ENCODE measurements at places on chromosomes 1 and 21.
A peak's percentile ranks its signal among the peaks of the same experiment; 100 is the strongest.

DNA sequence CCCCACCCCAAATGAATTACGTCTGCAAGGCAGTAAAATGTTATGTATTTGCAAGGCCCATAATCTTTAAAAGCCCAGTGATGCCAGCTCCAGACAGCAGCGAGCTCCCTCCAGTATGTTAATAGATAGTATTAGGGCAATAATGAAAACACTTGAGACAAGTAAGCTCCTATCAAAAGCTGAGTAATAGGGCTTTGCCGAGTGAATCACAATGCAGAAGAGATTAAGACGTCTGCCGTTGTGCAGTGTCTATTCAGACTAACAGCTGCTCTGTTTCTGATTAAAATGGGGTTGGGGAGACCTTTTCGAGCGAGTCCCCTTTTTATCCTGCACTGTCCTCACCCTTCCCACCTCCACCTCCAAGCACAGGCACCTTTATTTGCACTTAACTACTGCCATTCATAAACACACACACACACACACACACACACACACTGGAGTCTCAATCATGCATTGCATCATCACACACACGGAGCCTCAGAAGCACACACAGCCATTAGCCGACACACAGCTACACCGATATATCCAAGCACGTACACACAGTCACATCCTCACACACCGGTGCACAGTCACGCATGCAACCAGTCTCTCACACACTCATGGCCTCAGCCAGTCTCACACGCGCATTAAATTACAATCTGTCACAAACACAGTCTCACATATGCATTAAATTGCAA, 46.0 kb upstream of the FOXO6 start:
- DNase-seq = no peak

DNA sequence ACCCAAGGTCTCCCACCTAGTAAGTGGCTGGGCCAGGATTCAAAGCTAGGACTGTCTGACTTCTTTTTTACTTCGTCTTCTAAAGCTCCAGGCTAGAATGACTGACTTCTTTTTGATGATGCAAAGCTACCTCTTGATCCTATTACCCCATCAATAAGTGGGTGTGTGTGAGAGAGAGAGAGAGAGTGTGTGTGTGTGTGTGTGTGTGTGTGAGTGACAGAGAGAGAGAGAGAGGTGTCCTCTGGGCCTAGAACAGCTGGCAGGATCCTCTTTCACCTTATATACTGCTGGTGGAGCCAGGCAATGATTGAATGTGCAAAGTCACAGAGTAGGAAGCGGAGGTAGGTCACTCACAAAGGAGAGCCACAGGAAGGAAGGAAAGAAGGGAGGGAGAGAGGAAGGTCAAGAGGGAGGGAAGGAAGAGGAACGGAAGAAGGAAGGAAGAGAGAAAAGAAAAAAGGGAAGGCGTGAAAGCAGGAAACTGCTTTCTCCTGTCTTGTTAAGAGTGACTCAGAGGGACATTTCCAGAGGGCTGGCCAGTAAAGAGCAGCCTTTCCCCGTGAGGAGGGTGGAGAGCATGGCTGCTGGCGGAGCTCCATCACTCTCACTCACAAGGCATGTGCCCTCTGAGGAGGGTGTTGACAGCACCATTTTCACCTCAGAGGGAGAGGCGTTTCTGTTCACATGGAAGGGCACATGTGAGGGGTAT, 68.9 kb downstream of the CDC7 start:
- DNase-seq = no peak

- peak; percentile 55 for DNase-seq
These were observed 20.0 kb downstream of the MEF2D start for GRCh38 chr1:156480411-156481192.

DNA sequence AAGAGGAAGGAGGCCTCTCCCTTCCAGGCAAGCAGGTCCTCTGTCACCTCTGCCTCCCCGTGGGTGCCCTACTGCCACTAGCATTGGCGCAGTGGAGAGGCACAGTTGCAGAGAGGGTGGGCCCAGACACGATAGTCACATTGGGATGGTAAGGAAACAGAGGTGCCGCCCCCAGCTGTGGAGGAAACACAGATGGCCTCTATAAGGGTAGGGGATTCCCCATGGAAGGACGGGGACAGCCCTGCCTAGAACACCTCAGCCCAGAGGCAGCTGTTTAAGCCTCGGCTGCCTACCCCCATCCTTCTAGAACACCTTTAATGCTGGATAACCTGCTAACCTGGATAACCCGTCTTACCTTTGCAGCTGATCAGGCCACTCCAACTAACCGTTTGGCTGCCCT, 65.7 kb upstream of the CNTN2 start:
- no peak for DNase-seq

GRCh38 chr1:17743008-17743647, 12.0 kb upstream of the ACTL8 start:
- DNase-seq = no peak
